Mesendoderm (in vitro differentiated cells): ENCODE measurements at places on chromosomes 4 and X.
A peak's percentile ranks its signal among the peaks of the same experiment; 100 is the strongest.

DNA sequence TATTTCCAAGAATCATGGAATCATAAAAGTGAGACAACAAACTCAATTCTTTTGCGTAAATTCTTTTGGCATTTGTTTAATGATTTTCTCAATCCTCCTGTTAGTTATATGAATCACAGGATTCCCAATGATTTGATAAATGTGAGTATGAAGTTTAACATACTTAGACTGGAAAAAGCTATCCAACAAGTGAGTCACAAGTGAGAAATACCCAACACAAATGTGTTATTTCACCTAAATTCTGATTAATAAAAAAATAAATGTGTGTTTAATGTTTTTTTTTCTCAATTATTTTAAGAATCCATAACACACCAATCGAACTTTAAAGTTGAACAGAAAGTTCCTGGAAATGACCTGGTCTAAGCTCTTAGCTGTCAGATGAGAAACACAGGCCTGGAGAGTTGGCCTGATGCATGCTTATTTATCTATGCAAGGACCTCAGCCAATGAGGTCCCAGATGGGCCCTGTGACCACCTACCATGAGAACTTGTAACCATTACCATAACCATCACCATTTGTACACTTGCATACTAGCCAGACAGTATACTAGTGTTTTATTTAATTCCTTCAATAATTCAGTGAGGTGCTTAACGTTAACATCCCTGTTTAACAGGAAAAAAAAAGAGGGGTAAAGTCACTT lies 386.7 kb downstream of the SPRY1 start:
- no peak for DNase-seq

- DNase-seq: peak; percentile 33
Measured at GRCh38 chr4:154490583-154491340, 837 bp downstream of the DCHS2 start.

- DNase-seq: no peak
Measured at GRCh38 chr4:20464381-20464780, 212.7 kb downstream of the SLIT2 start.

GRCh38 chrX:108299101-108299591 lies 139.1 kb downstream of the COL4A6 start:
- DNase-seq: no peak

DNA sequence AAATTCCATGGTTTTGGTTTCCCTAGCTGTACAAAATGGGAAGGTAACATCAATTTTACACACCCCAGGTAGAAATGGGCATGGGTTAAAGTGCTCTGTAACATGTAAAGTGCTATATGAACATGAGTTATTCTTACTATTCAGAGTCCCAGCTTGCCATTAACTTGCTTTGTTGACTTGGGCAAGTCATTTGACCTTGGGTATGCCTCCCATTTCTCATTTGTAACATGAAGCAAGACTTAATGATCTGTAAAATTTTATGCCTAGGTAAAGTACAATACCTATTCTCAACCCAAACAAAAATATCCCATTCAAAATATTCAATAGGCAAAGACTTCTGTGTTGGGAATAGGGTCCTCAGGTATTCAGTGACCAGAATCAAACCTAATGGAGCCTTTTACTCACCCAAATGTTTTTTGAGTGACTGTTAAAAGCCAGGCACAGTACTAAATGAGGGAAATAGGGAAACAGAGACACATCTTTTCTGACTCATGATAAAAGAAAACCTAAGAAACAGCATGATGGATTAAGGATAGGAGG lies 126.6 kb downstream of the SH3RF1 start:
- no peak for DNase-seq
